Kidney capillary endothelial cell (primary cell): ENCODE measurements at places on chromosomes 5 and 9.

DNA sequence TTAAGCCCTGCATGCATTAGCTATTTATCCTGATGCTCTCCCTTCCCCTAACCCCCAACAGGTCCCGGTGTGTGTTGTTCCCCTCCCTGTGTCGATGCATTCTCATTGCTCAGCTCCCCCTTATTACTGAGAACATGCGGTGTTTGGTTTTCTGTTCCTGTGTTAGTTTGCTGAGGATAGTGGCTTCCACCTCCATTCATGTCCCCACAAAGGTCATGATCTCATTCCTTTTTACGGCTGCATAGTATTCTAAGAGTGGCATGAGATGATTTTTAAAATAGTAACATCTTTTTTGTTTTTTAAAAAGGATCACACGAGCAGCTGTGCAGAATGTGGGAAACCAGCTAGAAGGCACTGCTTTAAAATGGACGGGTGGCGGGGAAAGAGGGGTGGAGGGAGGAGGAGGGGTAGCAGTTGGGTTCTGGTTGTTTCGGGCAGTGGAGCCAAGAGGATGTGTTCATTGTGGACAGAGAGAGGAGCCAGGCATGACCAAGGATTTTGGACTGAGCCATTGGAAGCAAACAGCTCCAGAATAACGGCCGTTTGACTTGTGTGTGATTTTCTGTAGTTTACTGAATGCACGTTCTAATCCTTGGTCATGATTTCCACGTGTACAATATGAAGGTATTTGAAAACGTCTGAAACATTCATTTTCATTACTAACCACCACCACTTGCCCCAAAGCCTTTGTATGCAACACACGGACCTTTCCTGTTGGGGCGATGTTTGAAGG, 1.7 kb upstream of the TENT4A start:
- DNase-seq = no peak

DNA sequence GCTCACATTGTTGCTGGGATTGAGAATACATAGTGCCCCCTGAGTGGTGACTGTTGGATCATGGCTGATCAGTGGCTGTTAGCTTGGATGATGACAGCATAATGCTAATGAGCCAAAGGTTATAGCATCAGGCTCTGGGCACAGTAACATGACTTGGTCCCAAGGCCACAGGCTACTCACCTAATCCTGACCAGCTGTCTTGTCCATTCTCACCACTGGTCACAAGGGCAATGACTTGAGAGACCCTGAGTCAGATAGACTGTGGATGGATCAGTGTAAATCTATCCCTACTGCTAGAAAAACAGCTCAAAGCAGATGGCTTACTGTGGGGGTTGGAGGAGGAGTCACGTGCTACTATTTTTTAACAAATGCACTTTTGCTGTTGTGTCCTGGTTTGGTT, 74.7 kb downstream of the AOPEP start:
- no peak for DNase-seq

DNA sequence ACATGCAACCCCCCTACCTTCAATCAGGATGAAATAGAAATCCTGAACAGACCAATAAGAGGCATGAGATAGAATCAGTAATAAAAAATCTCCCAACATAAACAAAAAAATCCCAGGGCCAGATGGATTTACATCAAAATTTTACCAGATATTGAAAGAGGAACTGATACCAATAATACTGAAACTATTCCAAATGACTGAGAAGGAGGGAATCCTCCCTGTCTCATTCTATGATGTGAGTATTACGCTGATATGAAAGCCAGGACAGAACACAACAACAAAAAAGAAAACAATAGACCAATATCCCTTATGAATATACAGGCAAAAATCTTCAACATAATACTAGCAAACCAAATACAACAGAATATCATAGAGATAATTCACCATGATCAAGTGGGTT, 109.0 kb upstream of the SMC2 start:
- no peak for DNase-seq

GRCh38 chr9:133712221-133713100, 25.7 kb downstream of the SARDH start:
- DNase-seq = no peak

GRCh38 chr9:33178972-33179697, 12.0 kb upstream of the B4GALT1 start:
- no peak for DNase-seq

DNA sequence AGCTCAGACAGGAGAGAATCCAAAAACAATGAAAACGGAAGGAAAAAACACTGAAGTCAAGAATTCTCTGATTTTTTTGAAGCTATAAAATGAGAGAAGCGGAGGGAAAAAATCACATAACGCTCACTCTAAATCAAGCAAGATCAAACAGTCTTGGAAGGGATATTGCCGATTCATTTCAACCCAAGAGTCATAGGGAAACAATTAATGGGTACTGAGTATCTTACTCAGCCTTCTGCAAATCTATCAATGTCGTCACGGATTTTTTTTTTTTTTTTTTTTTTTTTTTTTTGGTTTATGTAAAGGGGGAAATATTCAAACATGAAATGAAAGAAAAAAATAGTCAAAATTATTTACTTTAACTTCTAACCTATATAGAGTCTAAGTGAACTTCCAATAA, 9.5 kb downstream of the MEF2C start:
- peak; percentile 12 for DNase-seq

- DNase-seq = peak; percentile 67
Observed at GRCh38 chr5:134568761-134569695, 43.6 kb downstream of the JADE2 start.

GRCh38 chr5:88322785-88323184, 54.1 kb upstream of the TMEM161B start:
- DNase-seq = no peak

GRCh38 chr9:116058421-116058820, 95.2 kb upstream of the PAPPA start:
- no peak for DNase-seq

GRCh38 chr9:84067821-84068220, 87.2 kb downstream of the RMI1 start:
- DNase-seq = no peak

GRCh38 chr9:120396418-120396817, 183.5 kb downstream of the CDK5RAP2 start:
- DNase-seq = no peak

GRCh38 chr5:132437604-132438266, 52.8 kb downstream of the IRF1 start:
- DNase-seq = no peak

DNA sequence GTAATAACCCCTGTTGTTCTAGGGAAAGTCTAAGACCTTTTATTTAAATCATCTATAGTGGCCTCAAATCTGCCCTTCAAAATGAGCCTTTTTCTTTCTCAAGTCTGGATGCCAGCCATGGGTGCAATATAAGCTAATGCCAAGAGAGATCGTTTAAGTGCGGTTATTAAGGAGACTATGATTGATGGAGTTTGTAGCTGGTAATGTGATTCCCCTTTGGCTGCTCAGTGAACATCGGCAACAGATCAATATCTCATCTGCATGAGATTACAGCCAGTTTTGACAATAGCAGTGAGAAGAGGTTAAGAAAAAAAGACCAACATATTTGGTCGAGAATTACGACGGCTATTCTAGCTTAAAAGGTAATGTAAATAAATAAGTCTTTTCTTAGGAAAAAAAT, 1049.4 kb upstream of the NUDT12 start:
- DNase-seq = no peak

DNA sequence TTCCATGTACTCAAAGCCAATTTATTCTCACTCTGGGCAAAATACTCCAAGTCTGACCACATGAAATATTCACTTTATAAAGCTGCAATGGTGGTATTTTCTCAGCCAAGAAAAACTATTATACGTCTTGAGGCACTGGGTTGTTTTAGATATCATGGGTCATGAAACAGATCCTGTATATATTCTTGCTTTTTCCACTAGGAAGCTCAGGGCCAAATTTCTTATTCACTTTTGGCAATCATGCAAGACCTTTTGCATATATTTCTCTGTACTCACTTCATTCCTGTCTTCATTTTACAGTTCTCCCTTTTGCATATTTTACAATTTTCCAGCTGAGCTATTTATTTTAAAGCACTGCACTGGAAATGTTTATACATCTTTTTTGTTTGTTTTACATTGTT, 49.8 kb downstream of the GABBR2 start:
- DNase-seq = no peak

GRCh38 chr9:114434878-114435311, 47.1 kb upstream of the AKNA start:
- no peak for DNase-seq

GRCh38 chr9:3846573-3846972, 320.8 kb upstream of the RFX3 start:
- no peak for DNase-seq

DNA sequence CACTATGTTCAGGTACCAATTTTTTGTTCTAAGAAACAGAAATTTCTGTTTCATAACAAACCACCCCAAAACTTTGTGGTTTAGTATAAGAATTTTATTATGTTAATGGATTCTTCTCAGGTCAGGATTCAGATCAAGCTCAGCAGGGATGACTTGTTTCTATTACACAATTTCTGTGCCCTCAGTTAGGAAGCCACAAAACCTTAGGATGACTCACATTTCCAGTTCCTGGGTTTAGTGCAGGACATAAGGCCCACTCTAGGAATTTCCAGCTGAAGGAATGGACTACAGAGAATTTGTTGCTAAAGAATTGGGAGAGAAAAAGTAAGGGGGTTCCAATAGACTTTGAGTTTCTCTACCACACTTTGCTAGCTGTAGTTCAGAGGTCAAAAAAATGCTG, 629.3 kb downstream of the ANXA1 start:
- DNase-seq = no peak

- no peak for DNase-seq
Observed at GRCh38 chr5:124232515-124232914, 513.9 kb downstream of the ZNF608 start.

DNA sequence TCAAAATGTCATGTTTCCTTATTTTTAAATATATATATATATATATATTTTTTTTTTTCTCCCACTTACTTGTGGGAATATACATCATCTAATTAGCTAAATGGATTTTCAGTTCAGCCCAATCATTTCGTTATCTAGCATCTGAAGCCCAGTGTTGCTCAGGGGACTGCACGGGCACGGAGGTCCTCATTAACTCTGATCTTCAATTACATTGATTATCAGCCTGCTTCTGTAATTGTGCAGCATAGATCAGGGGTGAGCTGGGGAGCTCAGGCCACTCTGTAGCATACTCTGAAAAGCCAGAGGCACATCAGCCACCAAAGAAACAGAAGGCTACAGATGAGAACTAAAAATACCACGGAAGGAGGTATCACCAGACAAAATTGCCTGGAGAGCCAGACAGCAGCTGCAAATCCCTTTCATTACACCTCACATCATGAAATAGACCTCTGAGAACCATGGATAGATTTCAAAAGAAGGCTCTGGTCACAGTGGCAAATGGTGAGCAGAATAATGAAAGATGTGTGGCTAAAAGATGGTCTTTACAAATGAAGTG, 326.4 kb downstream of the TRIM32 start:
- no peak for DNase-seq

DNA sequence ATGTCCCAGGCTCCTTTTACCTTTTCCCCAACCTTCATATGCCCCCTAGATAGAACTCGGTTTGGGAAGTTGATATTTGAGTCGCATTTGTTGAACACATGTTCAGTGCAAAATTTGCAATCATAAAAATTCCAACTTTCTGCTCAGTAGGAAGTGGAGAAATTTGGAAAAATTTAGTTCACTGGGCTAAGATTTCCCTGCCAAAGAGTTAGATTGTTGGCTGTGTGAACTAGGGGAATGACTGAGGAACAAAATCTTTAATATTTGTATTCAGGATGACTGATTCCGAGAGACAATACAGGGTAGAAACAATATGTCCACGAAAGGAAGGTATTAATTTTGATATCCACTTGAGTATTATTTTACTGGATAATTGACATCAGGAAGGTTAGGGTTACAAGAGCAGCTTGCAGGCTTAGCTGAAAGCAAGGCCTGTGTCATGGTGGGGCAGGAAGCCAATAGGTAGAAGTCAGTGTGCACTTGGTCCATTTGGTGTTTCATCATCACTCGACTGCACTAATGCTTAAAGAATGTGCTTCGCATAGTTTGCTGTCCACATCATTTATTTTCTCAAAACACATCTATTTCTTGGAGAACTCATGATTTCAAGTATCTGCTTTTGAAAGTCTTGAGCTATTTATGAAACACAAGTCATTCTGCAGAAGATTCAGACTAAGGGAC, 59.4 kb upstream of the GNA14 start:
- DNase-seq = peak; percentile 89

GRCh38 chr9:90445391-90445790, 197.2 kb downstream of the DIRAS2 start:
- DNase-seq = no peak

DNA sequence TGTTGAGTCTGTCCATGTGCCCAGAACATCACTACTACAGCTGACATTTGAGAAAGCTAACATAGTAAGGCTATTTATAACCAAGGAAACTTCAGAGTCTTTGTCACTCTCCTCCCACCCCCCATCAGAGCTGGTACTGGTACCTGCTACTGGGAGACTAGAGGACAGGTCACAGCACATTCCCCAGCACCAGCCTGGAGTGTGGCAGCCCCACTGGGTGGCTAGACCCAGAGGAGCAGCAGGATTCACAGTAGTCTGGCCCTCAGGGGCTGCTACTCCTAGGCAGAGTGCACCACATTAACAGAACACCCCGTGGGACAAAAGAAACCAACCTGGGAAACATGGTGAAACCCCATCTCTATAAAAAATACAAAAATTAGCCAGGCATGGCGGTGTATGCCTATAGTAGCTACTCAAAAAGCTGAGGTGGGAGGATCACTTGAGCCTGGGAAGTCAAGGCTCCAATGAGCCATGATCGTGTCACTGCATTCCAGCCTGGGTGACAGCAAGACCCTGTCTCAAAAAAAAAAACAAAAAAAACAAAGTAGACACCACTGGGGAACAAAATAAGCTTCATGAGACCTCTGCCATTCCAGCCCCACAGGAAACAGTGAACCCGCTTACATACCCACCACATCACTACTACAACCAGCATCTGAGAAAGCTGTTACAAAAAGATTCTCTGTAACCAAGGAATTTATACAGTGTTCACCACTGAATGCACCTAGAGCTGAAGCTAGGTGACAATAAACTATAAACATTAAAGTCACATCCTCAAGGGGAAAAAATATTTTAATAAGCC, 26.3 kb upstream of the PTGER4 start:
- DNase-seq = no peak

DNA sequence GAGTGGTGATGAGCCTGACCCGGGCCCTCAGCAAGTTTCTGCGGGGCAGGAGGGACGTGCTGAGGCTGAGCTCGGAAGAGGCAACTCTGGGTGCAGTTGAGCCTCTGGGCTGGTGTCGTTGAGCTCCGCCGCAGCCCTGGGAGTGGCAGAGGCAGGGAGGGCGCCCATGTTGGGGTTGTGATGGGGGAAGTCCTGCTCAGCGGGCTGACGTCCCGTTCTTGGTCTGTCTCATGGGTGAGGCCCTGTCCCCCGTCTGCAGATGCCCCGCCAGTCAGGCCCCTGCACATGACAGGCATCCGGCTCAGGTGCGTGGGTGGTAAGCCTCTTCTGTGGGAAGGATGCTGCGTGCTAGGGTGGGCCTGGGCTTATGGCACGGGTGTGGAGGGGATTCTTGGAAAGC, 64.3 kb downstream of the RXRA start:
- no peak for DNase-seq

DNA sequence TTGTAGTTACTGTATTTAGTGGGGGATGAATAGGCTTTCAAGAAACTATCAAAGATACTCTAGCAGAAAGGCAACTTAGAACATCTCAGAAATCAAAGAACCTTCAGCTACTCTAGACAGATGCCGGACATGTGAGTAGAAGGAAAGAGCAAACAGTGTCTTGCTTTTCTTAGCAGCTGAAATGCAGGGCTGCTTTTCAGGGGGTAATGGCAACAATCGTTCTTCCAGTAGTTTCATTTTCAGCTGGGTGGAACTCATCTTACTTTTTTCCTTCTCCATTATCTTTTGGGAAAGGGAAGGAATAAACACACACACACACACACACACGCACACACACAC, 281.6 kb downstream of the CRB2 start:
- DNase-seq = no peak
